Posterior vena cava (tissue), 2 donors: ENCODE measurements at places on chromosomes 6 and 20. TPM values are rescaled to one million over a fixed set of nuclear protein-coding genes. Genes with fewer than 3 reads are reported as not detected.

CPXM1 gene
- 36.6 TPM for total RNA-seq

LGSN gene
- total RNA-seq: not detected

MOXD1 gene
- total RNA-seq: 2.0 TPM

SNX3 gene
- 182 TPM for total RNA-seq

SNAP25 gene
- total RNA-seq: 0.37 TPM

- DNase-seq: no peak
Measured at GRCh38 chr20:59141818-59142581, 21.6 kb upstream of the ZNF831 start.

GRCh38 chr20:12699374-12700228 is 309.2 kb upstream of the SPTLC3 start:
- no peak for DNase-seq

GRCh38 chr6:114651611-114652010 is 308.8 kb upstream of the HS3ST5 start:
- DNase-seq: no peak

GRCh38 chr20:9147547-9148024 is 78.7 kb downstream of the PLCB4 start:
- no peak for DNase-seq

DNA sequence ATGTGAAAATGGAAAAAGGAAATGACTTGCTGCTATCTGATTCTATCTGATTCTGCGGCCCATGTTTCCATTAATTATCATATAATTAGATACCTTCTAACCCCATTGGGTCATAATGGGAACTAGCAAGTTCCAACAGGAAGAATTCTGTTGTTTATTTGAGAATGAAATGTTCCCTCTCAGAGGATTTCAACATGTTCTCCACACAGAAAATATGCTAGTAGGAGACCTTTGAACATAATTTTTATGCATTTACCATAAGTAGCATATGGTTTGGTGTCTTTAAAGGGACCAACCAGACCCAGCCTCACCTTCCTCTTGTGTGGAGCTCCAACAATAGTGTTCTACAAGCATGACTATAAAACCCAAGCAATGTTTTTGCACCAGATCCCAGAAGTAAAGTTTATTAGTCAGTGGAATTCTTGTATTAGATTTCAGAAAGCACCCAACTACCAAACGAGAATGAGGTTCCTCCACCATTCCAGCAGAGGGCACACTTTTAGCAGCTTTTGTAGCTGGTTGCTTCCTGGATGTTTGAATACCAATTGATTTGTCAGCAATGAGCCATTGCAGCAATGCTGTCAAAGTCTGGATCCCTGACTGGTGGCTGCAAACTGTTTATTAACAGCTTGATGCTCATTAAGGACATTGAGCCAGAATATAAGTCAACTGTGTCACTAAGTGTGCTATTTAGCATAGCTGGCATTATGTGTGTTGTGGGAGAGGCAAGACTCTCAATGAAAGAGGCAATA is 143.6 kb upstream of the GJE1 start:
- no peak for DNase-seq

DNA sequence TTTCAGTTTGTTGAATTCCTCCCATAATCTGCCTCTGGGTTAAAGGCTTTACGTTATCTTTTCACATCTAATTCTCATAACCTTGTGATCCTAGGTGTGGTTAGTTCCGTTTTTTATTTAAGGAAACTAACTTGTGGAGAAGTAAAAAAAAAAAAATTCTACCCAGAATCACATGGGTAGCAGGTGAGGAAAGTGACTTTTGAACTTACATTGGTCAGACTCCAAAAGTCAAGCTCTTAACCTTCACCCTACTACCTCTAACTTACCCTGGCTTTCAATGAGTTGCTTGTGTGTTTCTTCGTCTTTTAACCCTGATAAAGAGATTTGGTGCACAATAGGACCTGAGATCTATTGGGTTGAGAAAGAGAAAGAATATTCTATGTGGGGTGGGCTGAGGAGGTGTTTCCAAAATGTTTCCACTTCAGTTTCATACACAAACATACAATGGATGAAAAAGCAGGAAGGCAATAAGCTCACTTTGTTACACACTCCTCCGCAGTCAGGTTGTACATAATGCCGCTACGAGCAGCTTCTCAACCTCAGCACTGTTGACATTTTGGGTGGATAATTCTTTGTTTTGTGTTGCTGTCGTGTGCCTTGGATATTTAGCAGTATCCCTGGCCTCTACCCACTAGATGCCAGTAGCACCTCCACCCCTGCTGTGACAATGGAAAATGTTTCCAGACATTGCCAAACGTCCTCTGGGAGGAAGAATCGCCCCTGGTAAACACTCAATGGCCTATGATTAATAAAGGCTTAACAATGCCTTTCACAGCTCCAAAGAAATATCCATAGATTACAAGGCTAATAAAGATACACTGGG is 193.0 kb upstream of the ZNF217 start:
- no peak for DNase-seq

- DNase-seq: peak; percentile 37
Measured at GRCh38 chr6:169858293-169858934, 107.0 kb downstream of the ERMARD start.

DNA sequence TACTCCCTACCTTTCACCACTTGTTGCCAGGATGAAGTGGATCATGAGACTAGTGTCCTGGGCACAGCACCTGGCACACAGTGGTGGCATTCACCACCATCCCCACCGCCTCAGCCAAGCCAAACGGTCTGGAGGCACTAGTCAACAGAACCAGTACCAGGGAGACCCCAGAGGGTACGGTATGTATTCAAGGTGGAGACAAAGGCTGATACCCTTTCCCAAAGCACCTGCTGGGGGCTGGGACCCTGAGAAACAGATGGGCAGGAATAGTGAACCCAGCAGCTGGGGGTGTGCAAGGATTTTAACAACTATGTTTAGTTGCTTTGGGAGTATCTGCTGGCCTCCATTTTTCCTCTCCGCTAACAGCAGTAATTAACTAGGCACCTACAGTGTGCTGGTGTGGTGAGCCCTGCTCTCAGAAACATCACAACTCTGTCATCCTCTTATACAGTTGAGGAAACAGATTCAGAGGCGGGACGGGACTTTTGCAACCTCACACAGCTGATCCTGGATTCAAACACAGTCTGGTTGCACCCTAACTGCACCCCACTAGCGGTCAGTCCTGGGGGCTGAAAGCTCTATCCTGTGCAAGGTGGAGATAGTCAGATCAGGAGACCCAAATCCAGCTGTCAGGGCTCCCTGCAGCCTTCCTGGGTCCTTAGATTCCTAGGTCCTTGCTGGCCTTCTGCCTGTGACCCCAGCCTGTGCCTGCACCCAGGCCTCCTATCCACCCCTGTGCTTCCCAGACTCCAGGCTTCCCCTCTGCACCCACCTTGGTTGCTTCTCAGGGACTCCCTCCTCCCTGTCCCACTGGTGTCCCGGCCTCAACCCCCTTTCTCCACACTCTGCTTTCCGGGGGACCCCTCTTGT is 1.2 kb downstream of the SNTA1 start:
- no peak for DNase-seq

DNA sequence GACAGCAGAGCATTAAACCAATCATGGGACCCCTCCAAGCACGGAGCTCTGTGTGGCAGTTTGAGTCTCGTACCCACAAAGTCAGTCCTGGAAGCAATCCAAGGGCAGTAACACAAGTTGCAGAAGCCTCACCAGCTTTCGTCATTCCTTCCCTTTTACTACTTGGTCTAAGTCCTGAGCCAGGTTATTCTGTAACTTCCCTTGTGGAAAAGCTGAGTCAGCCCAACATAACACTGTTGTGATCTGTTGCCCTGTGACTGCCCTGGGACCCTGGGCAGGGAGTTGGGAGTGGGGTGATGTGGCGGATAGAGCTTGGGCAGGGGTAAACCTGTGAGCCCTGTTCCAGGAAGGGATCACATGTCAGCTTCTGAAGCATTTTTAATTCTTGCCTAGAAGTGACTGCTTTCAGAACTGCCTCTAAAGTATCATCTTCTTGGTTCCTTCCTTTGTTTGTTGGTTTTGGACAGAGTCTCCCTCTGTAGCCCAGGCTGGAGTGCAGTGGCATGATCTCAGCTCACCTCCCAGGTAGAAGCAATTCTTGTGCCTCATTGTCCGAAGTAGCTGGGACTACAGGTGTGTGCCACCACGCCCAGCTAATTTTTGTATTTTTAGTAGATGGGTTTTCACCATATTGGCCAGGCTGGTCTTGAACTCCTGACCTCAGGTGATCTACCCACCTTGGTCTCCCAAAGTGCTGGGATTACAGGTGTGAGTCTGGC is 183.7 kb upstream of the JAG1 start:
- DNase-seq: no peak

DNA sequence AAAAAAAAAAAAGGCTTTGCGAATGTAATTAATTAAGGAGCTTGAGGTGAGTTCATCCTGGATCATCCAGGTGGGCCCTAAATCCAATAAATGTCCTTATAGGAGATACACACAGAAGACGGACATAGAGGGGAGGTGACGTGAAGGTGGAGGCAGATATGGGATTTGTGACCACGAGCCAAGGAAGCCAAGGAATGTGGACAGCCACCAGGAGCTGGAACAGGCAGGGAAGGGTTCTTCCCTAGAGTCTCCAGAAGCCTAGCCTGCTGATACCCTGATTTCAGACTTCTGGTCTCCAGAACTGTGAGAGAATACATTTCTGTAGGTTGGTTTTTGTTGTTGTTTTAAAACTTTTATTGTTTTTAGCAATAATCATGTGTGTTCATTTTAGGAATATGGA is 6.7 kb upstream of the ATRN start:
- DNase-seq: no peak

DNA sequence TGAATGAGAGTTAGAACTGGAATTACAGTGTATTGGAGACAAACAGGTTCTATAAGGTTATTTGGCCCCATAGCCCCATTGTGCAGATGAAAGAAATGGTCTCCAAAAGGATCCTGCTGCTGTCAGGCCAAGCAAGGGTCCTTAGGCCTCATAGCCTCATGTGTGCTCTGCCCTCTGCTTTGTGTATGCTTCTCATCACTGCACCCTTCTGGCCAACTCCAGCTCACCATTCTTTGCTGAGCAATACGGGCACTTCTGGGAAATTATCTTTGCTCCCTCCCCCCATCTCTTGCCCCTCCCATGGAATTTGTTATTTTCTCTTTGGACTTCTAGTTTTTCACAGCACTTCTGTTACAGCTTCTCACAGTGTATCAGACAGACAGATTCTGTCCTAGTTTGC is 298.8 kb downstream of the FOXA2 start:
- DNase-seq: no peak

DNA sequence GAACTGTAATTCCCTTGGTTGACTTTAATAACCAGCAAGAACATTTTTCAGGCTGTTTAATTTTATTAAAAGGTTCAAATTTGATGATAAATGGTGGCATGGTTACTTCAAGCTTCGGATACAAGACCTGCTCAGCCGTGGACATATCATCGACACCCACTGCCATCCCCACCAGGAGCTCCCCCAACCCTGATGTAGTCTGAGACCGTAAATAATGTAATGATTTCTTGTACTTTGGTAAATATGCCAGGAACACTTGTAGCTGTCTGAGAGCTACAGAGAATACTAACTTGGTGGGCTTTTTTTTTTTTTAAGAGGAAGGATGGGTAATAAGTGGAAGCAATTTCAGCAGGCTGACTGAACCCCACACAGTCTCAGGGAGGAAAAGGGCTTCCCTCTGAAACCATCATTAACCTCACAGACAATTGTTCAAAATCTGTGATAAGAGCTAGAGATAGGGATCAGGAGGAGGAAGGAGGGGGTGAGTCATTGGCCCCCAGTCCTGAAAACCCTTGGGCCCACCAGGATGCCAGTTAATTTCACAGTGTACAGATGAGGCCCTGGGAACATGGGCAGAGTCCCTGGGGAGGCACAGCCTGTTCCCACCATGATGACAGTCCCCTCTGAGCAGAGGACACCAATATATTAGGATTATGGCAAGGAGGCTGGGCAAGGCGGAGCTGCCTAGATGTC is 56.0 kb downstream of the APCDD1L start:
- no peak for DNase-seq

GRCh38 chr6:150002710-150003109 is 22.6 kb downstream of the RAET1L start:
- no peak for DNase-seq

- no peak for DNase-seq
Measured at GRCh38 chr20:51864967-51865366, 62.6 kb upstream of the SALL4 start.

DNA sequence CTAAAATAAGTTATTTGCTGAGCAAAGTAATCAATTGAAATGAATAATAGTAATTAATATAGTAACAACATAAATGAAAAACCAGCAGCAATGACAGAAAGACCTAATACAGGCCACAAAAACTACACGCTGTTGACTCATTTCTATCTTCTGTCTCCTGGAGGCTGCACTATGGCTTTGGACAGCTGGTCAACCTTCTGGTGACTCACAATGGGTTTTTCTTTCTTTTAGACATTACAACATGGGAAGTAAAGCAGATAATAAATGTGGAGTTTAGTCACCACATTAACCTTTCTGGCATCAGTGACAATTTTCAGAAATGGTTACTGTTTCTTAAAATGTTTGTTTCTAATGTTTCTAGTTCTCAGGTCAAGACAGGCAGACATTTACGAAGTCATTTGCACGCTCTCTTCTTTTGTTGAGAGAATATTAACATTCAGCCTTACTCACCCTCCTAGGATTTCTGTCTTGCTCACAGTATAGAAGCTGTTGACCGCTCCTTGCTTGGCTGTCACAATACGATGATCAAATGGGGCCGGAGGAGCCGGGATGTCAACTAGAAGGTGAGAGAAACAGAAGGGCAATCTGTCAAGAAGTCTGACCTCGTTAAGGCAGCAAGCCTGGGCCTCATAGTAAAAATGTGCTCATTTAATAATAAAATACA is 62.2 kb downstream of the MYLK4 start:
- DNase-seq: no peak

GRCh38 chr6:119423996-119424395 is 74.4 kb upstream of the MAN1A1 start:
- DNase-seq: no peak

DNA sequence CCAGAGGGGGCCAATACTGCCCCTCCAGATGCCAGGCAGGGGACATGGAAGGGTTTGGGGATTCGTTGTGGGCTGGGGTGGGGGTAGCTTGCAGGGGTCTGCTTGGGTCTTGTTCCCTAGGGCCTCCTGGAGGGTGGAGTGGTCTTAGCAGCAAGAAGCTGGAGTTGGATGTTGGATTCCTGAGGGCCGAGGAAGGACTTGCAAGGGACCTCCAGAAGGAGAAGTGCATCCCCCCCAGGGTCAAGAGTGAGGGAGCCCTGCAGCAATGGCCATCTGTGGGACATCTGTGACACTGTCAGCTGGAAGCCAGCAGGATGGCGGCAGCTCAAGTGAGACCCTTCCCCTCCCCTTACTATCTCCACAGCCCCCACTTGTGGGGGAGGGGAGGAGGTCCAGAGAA is 25.4 kb upstream of the CCN5 start:
- DNase-seq: no peak

DNA sequence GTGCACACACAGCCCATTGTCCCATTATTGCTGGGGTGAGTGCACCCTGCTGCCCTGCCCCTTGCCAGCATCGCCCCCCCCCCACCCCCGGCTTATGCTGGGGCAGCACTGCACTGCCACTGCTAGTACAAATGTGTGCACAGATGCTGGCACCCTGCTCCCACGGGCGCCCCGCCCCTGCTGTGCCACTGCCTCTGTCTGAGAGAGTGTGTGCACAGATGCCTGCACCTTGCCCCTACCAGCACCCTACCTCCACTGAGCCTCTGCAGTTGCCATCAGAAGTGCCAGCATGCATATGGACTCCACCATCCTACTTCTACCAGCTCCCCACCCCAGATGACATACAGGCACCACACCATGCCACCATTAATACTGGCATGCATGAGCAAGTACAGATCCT is 454.6 kb upstream of the KHDRBS2 start:
- peak; percentile 64 for DNase-seq
